ENCODE measurements at places on chromosomes 2 and 18.

- no peak for DNase-seq
Observed at GRCh38 chr18:28805491-28805890, 628.6 kb upstream of the CDH2 start.

DNA sequence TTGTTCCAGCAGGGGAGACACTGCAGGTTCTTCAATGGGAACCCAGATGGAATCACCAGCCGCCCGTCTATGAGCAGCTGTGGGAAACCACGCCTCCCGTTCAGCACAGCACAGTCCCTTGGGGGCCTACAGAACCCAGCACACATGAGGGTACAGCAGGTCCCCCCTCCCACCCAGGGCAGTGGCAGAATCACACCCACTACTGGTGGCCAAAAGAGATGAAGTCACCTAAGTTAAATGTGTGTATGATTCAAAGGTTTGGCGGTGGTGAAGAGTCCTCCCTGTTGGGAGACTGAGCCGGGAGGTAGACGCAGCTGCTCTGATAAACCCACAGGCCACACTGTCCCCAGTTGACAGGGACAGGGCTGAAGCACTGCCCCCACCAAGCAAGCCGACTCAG, 44.3 kb downstream of the L3MBTL4 start:
- DNase-seq = no peak

GRCh38 chr2:217854684-217855420, 147.9 kb downstream of the TNS1 start:
- DNase-seq = no peak

- no peak for DNase-seq
Observed at GRCh38 chr2:26429779-26430578, 28.3 kb downstream of the DRC1 start.

- no peak for DNase-seq
Observed at GRCh38 chr2:223221139-223221835, 169.3 kb downstream of the KCNE4 start.

GRCh38 chr2:128474036-128474955, 155.6 kb upstream of the HS6ST1 start:
- no peak for DNase-seq

DNA sequence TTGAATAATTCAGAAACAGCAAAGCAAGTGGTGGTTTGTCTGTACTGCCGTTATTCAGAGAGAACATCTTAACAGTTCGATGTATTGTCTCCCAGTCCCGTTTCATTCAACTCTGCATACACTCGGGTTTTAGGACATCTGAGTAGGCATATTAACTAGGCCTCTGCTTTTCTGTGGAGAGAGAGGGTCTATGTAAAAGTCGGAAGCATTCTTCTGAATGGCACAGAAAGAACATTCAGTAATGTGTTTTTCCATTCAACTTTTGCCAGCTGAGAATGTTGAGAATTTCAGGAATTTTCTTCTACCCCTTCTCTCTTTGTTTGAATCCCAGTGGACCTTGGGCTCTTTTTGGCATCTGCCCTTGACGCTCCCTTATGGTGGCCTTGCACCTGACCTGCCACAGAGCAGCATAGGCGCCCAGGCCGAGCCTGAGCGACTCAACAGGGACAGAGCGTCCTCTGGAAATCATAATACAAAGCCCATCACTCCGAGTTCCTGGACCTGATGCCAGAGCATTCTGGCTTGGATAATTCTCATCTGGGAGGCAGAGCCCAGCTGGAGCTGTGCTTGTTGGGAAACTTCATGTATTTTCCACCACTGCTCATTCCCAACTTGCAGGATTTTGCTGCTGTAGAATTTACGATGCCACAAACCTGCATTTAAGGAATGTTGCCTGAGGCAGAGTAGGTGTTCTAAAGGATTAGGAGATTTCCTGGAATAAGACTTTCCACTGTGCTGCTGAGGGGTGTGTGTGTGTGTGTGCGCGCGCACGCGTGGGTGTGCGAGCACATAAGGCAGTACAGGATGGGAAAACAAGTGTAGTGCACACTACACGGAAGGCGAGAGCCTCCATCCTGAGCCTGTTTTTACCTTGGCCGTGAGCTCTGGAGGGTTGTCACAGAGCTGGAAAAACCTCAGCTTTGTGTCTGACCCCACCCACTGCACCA, 77.2 kb upstream of the TXNDC2 start:
- DNase-seq = no peak

GRCh38 chr2:140596447-140596846, 1534.4 kb downstream of the LRP1B start:
- no peak for DNase-seq

DNA sequence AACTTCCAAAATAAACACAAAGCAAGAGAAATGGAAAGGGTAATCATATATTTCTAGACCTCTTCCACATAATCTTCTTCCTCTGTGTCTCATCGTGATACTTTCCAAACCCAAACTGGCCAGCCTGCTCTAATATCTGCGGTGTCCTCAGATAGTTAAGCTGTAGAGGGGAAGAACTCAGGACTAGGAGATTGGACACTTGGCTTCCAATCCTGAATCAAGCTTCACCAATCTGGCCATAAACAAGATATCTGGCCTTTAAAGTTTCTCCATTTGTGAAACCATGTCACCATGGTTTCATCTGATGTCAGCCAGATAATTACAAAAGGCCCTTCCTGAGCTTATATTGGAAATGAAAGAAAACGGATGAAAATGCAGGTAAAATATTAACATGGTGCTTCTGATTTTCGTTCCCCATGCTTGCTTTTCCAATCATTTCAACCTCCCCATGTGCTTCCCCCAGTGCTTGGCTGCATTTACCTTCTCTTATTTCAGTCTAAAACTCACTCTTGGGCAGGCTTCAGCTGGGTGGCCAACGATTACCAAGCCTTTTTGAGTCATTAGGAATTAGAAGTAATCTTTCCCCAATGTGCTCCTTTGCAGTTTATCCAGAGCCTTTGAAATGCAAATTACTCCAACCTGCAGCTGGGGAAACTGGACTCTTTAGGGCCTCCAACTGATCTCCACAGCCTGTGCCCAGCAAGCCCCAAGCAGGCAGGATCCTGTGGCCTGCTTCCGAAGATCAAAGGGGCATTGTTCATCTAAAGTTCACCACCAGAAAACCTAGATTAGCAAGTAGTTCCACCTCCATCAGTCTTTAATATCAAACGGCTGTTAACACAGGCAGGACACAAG, 44.5 kb upstream of the MYCN start:
- no peak for DNase-seq

DNA sequence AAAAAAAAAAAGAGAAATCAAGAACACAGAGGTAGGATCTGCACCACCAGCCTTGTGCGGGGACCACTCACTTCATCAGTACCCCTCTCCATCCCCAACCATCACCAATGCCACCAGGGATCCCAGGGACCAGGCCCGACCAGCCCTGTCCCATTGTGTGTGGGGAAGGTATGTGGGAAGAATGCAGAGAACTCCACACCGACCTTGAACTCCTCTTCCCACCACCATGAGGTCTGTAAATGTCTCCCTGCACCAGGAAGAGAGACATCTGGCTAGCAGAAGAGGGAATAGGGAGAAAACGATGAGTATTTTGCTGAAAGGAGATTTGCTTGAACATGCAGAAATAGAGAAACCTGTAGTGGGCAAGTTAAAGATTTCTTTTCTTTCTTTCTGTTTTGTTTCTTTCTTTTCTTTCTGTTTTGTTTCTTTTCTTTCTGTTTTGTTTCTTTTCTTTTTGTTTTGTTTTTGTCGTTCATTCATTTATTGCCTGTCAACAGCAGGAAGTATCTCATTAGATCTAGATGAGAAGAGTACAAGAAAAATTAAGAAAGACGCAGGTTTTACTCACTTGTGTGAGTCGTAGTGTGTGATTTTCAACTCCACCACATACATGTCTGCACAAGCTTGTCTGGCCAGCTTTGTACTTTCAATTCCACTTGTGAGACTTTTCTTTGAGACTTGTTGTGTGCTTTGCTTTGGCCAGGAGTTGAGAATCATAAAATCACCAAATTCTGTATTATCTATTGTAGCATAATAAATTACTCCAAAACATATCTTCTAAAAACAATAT, 179.8 kb upstream of the HAAO start:
- no peak for DNase-seq

GRCh38 chr2:205613970-205614559, 68.2 kb upstream of the NRP2 start:
- no peak for DNase-seq

GRCh38 chr18:78884502-78884901, 95.1 kb upstream of the SALL3 start:
- DNase-seq = no peak

DNA sequence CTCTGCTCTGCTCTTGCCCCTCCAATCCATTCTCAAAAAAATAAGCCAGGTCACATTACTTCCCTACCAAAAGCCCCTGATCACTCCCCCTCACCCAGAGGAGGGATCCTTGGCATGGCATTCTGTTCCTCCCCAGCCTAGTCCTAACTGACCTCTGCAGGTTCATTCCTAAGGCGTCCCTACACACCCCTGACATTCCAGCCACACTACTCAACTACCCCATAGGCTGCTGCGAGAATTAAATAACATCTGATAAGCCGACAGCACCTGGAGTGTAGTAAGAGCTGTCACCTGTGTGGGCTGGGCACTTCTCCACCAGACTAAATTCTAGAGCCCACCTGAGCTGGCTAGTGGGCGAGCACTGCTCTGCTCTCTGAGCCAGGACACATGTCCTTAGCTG, 44.7 kb upstream of the SLC1A4 start:
- DNase-seq = no peak

DNA sequence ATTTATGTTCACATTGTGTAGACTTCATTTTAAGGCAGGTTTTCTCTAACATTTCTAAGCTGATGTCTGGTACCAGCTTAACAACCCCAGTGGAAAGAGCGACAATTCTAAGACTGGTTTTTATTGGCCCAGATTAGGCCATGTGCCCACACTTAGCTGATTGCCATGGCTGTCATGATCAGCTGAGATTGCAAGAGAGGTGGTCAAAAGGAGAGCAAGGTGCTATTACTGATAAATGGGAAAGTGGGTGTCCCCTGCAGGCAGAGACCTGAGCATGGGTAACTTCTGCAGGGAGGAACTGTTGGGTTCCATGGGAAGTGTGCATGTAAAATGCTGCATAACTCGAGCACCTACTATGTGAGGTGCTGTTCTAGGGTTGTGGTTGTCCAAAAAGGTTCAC, 56.8 kb upstream of the MCFD2 start:
- no peak for DNase-seq

DNA sequence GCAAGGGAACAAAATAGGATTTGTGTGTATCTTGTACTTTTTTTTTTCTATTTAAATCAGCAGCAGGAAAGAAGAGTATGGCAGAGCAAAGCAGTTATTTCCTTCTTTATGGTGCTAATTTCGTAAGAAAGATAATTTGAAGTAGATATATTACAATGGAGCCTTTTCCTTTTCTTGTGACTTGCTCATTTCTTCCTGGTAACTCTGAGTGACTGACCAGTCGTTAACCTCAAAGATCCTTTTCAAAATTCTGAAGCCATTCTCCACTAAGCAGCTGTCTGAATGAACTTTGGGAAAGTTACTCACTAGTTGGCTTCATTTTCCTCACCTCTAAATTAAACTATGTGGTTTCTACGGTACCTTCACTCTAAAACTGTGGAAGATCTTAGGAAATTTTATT, 24.6 kb downstream of the AFTPH start:
- no peak for DNase-seq

DNA sequence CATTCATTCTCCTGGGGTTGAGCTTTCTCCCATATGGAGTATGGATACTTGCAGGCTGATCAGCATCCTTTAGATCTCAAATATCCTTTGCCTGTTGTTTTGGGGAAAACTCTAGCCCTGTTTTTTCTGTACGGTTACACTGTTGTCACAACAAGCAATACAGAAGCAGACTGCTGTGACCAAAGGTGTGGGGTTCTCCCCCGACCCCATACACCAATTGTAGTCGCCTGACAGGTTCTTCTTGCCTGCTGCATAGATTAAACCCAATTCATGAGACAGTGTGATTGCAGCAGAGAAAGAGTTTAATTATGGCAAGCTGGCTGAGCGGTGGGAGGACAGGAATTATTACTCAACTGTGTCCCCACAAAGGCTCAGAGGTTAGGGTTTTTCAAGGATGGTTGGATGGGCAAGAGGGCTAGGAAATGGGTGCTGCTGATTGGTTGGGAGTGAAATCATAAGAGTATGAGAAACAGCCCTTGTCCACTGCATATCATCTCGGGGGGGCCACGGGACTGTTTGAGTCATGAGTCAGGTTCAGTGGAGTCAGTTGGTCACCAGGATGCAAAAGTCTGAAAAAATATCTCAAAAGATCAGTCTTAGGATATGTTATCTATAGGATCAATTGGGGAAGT, 40.6 kb downstream of the ITGB1BP1 start:
- no peak for DNase-seq

DNA sequence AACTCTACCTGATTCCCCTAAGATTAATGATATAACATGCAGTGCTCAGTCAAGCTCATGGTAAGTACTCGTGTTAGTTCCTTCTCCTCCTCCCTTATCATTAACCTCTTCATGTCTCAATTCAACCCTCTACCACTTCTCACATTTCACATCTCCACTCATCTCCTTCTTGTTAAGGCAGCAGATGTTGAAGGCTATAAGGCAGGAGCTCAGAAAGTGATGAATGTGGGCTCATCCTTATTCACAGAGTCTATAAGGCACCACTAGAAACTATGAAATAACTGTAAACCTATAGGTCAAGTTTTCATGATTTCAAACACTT, 56.0 kb downstream of the CLHC1 start:
- DNase-seq = no peak

DNA sequence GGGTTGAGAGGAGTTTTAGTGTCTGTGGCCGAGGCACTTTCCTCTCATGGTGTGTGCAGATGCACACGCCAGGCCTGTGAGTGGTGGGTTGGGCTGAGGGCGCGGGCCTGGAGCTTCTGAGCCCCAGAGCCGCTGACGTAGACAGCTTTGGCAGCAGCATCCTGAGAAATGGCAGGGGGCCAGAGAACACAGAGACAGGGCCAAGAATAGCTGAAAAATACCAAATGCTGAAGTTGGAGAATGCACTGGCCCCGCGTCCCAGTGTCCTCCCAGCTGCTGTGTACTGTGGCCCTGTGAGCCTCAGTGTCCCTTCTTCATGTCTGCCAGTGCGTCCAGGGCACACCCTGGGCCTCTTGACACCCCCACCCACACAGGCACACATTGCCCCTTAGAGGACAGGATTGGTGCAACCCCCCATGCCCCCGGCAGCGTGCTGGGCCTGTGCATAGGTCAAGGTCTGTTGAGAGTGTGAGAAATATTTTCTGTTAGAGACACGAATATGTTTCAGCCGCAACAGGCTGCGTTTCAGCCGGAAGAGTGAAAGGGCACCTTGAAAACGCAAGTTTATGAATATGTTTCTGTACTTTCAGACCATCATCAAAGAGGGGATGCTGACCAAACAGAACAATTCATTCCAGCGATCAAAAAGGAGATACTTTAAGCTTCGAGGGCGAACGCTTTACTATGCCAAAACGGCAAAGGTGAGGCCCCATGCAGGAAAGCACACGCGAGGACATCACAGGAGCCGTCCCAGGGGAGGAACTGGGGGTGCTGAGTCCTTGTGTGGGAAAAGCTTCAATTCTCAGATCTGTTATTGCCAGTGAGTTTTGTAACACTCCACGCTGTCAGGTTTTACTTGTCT, 33.6 kb downstream of the DGKD start:
- no peak for DNase-seq

DNA sequence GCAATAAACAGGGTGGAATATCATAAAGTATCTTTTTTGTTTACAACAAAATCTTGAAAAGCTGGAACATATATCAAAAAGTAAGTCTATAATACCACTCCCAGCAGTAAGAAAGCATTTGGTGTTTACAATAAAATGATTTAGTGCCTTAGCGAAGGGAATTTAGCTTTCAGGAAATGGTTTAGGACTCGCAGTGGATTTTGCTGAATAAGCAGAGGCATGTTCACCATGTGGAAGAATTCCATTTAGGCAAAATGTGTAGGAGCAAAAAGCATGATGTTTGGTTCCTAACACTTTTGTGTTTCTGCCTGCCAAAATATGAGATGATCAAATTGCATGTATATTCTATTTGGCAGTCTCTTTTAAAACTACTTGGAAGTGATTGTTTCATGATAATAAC, 163.6 kb downstream of the AGPS start:
- DNase-seq = no peak

All from stimulated activated CD8-positive, alpha-beta memory T cell treated with anti-CD3 and anti-CD28 coated beads, Interleukin-2, amount 100 ng/mL, for 1 hour (primary cell).